Neural progenitor cell (in vitro differentiated cells): ENCODE measurements at places on chromosomes 1 and 21.

DNA sequence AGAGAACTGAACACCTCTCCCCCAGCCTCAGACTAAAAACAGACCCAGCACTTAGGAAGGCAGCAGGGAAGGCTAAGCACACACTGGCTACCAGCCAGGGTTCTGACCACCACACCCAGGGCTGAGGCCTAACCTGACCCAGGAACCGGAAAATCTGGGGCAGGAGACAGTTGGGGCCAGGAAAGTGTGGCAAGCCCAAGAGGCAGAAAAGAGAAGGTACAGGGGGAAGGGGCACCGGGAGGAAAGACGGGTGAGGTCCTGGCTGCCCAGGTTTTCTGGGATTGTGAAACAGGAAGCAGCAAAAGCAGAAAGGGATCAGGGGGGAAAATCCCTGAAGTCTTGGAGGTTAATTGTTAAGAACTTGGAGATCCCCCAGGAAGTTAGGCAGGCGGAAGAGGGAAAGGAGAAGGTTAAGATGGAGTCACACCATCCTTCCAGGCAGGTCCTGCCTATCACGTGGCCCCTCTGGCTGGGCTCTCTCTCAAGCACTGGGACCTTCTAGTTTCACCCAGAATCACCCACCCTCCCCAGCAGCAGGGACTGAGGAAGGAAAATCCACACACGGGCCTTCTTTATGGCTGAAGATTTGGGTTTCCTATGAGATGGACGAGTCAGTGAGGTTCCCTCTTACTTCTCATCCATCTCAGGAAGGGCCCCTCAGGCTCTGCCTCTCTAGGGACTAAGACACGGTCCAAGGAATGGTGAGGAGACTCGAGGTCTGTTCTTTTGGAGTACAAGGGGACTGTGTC, 2.6 kb downstream of the HDGF start:
- DNase-seq: no peak

GRCh38 chr1:86914998-86915736, 732 bp downstream of the HS2ST1 start:
- peak; percentile 87 for DNase-seq

DNA sequence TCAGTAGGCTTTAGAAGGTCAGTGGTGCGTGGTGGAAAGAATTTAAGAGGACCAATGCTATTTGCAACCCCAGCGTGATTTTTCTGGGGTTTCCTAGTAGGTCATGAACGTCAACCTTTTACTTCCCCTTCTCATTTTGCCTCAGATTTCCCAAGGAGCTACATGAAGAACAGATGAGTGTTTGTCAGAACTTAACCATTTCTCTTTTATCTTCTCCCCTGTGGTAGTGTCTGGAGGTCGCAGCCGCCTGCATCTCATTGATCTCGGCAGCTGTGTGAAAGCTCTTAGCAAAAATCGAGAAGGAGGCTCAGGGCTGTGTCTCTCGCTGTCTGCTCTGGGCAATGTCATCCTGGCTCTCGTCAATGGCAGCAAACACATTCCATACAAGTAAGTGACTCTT, 491.1 kb downstream of the KIF26B start:
- DNase-seq: no peak

- no peak for DNase-seq
These were observed 288.4 kb upstream of the PRMT6 start for GRCh38 chr1:106768077-106768476.

DNA sequence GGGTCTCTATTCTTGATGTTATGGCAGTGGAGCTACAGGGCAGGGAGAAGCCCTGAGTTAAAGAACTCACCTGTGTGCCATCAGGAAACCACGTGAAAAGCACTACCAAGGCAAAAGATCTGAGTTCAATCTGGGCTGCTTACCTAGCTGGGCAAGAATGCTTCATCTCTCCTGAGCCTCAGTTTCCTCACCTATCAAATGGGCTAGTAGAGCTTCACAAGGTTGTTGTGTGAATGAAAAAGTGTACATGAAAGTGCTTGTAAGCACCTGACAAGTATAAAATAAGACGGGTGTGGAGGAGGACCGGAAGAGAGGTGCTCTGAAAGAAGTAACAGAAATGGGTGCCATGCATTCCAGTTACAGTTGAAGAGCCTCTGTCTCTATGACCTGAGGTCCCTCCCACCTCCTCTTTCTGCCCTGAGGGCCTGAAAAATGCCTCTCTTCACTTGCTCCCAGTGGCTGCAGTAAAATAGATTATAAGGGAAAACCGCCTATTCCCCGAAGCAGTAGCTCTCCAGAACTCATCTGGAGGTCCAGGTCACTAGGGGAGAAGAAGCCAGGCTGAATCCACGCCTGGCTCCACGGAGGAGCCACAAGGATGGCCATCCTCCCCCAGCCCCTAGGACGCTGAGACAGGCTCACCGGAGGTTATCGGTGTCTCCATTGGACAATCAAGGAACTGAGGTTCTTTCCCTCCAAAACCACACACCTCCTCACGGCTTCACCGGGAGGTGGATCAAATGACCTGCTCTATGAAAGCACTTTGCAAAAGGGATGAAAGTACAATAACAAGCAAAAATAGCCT, 1.4 kb downstream of the GPR161 start:
- DNase-seq: no peak

GRCh38 chr1:14739082-14739832, 140.8 kb downstream of the KAZN start:
- DNase-seq: no peak

GRCh38 chr1:85577419-85578320, 2.9 kb upstream of the CCN1 start:
- peak; percentile 51 for DNase-seq

DNA sequence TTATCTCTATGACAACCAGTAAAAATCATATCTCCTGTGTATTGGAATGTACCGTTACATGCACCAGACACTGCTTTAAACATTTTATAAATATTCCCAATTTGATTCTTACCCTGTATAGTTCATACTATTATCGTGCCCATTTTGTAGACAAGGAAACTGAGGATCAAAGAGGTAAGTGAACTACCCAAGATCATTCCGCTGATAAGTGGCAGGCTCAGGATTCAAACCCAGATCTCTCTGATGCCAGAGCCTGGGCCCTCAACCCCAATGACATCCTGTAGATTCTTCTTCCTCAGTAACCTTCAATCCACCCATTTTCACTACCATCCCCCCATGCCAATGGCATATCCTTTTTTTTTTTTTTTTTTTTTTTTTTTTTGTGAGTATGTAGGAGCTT, 12.3 kb downstream of the CFAP57 start:
- no peak for DNase-seq

- DNase-seq: no peak
These were observed 520.7 kb upstream of the CAMK1G start for GRCh38 chr1:209062863-209063262.

DNA sequence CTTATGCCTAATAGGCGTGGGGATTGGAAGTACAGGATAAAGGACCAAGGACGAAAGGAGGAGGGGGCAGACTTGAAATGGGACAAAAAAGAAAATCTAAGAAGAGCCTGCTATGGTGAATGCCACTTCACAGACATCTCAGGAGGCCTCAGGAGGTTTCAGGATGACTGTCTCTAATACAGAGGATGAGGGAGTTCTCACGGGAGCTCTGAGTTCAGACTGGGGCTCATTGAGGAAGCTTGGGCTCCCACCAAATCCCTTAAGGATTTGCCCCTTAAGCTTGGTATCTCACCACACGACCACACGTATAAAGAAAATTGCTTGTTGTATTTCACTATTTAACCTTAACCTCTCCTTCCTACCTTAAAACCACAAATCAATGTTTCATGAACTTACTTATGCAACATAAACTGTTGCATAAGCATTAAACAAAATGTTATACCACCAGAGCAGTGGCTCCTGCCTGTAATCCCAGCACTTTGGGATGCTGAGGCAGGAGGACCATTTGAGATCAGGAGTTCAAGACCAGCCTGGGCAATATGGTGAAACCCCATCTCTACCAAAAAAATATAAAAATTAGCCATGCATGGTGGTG, 12.4 kb downstream of the SLC30A1 start:
- no peak for DNase-seq
